ENCODE measurements at places on chromosomes 2 and 18.

GRCh38 chr2:131039908-131040660, 53.2 kb downstream of the FAM168B start:
- DNase-seq: no peak

- no peak for DNase-seq
Observed at GRCh38 chr18:62569081-62569655, 46.3 kb downstream of the ZCCHC2 start.

GRCh38 chr2:136125236-136125635, 7.3 kb upstream of the CXCR4 start:
- DNase-seq: no peak

DNA sequence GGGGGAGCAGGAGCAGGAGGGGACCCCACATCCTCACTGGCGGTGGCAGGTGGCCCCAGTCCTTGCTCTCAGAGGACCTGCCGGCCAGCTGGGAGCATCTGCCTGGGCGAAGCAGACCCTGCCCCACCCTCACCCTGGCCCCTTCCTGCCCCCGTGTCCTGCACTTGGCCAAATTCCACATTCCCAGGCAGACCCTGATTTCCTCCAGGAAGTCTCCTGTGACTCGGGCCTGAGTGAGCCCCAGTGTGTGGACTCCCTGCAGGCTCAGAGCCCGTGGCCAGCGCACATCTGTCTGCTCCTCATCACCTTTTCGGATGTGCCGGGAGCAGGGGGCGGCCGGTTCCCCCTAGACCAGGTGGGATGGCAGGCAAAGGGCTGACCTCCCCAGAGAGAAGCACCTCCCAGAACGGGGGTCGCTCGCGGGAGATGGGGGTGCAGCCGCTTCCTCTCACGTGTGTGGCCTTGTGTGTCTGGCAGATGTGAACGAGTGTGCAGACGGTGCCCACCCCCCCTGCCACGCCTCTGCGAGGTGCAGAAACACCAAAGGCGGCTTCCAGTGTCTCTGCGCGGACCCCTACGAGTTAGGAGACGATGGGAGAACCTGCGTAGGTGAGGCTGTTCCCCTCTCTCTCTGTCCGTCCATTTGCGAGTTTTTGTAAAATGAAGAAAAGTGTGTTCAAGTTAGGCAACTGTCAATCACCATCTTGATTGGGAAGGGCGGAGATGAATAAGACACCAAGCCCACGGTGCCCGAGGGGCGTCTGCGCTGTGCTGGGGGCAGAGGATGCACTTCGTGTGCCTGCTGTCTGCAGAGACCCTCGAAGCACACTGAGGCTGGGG, 90.4 kb downstream of the TPO start:
- no peak for DNase-seq

GRCh38 chr2:224971214-224971613, 71.1 kb downstream of the DOCK10 start:
- DNase-seq: no peak

DNA sequence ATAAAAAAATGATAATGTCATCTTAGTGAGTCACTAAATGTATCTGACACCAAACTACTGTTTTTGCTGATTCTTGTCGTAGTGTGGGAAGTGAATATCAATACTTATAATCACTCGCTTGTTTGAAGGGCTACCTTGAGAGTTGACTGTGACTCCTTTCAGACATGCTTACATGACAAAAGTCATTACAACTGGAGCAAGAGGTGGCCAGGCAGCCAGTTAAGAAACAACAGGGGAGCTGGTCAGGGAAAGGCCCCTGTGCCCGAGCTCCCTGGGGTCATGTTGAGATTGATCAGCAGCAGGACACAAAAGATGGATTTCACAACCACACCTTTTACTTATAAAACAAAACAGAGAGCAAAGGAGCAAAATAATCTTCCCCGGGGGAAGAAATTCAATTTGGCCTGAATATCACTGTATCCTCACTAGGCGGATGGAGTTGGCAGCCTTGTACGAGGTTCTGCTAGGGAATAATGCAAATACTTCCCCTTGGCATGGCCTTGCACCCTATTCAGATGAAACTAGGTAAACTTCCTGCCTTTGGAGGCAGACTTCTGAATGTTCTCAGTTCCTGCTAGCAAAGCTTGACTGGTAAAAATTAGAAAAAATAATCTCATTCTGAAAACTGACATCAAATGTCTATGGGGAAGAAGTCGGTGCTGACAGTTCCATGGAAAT, 101.2 kb downstream of the DYNC1I2 start:
- no peak for DNase-seq

- DNase-seq: no peak
Observed at GRCh38 chr18:54140641-54141040, 83.8 kb downstream of the MBD2 start.

GRCh38 chr18:4119813-4120212, 335.3 kb downstream of the DLGAP1 start:
- no peak for DNase-seq

GRCh38 chr2:210399440-210400041, 77.0 kb downstream of the LANCL1 start:
- DNase-seq: no peak

GRCh38 chr2:47236503-47237215, 81.6 kb upstream of the STPG4 start:
- DNase-seq: no peak

- DNase-seq: no peak
Observed at GRCh38 chr2:128374711-128375413, 56.2 kb upstream of the HS6ST1 start.

- no peak for DNase-seq
Observed at GRCh38 chr2:163213661-163214081, 375.1 kb upstream of the KCNH7 start.

DNA sequence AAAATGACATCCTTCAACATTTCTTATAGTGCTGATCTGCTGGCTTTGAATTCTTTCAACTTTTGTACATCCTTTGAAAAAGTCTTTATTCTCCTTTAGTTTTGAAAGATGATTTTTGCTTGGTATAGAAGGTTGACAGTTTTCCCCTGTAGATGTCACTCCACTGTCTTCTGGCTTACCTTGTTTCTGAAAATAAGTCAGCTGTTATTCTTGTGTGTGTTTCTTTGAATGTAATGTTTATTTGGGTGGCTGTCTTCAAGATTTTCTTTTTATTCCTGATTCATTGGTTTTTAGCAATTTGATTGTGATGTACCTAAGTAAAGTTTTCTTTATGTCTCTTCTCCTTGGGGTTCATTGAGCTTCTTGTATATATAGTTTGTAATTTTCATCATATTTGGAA, 47.6 kb downstream of the ACTR3 start:
- DNase-seq: no peak

GRCh38 chr2:65227020-65227455, 593 bp upstream of the ACTR2 start:
- no peak for DNase-seq

GRCh38 chr2:18551623-18552022, 8.8 kb downstream of the RDH14 start:
- DNase-seq: no peak

DNA sequence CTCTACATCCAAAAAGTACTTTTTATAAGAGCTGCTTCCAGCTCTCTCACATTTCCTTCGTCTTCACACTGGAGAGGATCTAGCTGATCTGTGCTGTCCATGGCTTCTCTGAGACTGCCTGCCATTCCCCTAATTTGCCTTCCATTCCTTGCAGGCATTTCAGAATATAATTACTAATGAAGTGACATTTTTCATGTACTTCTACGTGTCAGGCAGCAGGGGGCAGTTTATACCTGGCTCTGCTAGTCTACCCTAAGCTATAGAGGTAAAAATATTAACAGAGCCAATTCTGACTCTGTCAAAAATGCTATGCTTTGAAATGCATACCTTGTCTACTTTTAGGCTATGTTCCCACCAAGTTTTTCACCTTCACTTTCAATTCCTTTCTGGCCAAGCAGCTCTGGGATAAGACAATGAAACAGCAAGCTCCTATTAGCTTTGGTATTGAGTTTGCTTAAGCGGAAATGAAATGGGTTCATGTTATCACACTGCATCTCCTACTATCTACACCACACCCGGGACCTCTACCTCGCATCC, 81.9 kb downstream of the MEP1B start:
- peak; percentile 5 for DNase-seq

GRCh38 chr18:56089612-56090258, 501.7 kb upstream of the TCF4 start:
- DNase-seq: no peak

DNA sequence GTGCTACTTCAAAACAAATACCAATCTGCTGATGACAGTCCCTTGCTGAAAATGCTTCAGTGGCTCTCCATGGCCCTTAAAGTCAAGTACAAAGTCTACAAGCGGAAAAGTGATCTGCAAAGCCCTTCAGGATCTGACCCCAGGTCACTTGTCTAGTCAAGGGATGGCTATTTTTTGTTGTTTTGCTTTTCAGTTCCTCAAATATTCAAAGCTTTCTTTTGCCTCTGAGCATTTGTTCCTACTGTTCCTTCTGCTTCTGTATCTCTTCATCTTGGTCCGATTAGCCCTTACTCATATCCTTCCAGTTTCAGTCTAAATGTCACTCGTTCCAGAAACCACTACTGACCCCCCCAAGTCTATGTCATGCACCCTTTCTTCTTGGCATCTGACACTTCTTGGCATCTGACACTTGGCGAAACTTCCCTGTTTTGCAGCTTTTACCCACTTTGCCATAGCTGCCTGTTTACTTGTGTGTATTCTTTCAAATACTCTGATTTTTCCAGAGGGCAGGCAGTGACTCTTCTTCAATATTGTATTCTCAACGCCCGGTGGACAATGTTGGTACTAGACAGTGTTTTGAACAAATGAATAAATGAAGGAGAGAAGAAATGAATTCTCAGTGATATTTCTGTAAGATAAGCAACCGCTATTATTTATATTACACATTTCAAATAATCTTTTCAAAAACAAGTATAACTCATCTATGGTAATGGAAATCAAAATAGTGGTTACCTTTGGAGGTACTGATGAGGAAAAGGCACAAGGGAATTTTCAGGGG, 175.9 kb upstream of the FN1 start:
- DNase-seq: no peak

- no peak for DNase-seq
Observed at GRCh38 chr2:11160731-11161455, 5.6 kb downstream of the SLC66A3 start.

GRCh38 chr2:2039826-2040225, 291.2 kb downstream of the MYT1L start:
- DNase-seq: no peak

- DNase-seq: no peak
Observed at GRCh38 chr2:111072220-111072871, 48.4 kb upstream of the BCL2L11 start.

DNA sequence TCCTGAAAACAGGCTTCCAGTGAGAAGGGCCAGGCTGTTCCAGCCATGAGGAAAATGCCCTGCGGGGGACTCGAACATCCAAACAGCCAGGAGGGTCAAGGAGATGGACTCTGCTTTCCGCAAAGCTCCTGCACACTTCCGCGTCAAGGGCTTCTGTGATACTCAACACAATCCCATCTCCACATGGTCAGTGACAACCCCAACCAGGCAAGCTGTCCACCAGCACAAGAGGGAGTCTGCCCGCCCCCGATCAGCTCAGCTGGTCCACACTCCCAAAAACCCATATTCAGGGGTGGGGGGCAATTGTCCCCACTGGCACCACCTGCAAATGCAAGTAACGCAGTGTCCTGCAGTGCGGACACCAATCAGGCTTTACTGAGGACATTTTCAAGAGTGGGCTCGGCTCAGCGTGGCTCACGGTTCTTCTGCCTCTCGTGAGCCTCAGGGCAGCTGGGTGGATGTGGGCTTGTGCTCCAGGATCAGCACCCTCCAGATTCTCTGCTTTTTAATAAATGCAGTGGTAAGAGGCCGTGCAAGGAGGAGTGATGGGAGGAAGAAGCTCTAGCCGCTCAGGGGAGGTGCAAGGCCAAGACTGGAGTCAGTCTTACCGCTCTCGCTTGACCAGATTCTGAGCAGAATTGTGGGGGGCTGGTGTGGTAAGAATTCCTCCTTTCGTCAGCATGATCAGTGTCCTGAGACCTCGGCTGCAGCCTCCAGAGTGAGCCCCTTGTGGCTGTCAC, 19.5 kb upstream of the CIDEA start:
- no peak for DNase-seq

- no peak for DNase-seq
Observed at GRCh38 chr2:234555616-234556249, 58.9 kb upstream of the ARL4C start.

DNA sequence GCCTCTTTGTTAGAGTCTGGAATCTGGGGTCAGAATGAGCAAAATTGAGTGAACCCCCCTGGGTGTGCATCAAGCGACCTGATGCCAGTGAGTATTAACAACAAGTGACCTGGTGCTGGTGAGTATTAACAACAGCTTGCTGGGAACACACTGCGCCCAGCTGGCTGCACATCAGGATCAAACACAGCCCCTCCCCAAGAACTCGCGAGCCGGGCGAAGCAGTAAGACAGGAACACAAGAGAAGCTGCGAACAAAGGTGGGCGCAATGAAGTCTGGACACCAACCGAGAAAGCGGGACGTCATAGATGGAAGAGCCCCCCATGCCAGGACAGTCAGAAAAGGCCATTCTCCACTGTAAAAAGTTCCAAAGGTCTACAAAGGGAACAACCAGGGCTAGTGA, 34.3 kb downstream of the CRACDL start:
- no peak for DNase-seq

DNA sequence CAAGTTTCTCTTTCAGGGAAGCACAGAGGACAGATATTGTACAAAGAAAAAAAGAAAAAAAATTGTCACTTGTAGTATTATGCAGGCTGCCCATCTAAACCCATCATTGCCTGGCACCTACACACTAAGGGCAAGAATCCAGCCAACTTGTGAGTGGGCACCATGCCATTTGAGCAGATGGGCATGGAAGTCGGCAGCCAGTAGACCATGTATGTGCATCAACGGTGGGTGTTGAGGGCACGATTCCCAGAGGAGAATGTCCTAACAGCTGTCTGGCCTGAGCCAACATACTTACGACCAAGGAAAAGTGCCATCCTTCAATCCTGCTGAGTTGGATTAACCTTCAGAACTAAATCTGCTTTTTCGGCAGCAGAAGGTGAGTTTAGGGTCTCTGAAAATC, 63.9 kb downstream of the ARHGAP15 start:
- no peak for DNase-seq

GRCh38 chr18:13797157-13797611, 26.8 kb upstream of the MC5R start:
- no peak for DNase-seq
